ENCODE measurements at places on chromosomes 7 and 10.

- DNase-seq, result no peak
These were observed 52.7 kb downstream of the GDI2 start for GRCh38 chr10:5760515-5760914.

DNA sequence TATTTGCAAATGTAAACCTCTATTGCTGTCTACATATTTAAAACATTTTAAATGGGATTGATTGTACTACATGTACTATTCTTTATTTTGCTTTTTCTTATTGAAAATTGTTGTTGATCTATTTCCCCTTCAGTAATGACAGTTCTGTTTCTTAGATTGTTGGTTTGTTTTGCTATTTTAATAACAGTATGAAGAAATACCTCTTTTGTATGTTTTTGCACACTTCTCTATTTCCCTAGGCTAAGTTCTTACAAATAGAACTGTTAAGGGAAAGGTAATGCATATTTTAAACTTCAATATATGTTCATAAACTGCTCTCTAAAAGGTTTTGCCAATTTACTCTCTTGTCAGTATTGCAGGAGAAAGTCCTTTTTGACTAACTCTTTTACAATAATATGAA is 195.0 kb upstream of the PRPS1L1 start:
- no peak for DNase-seq

DNA sequence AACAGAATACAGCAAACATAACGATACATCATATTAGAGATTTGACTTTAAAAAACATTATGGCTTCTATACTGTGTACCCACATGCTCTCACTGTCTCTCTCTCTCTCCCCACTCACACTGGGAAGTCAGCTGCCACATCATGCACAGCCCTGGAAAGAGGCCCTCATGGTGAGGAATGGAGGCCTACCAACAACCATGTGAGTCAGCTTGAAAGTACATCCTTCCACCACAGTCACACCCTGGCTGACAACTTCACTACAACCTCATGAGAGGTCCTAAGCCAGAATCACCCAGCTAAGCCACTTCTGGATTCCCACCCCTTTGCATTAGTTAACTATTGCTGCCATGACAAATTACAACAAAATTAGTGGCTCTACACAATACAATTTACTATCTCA is 23.3 kb upstream of the GPR22 start:
- DNase-seq, result peak; percentile 1

DNA sequence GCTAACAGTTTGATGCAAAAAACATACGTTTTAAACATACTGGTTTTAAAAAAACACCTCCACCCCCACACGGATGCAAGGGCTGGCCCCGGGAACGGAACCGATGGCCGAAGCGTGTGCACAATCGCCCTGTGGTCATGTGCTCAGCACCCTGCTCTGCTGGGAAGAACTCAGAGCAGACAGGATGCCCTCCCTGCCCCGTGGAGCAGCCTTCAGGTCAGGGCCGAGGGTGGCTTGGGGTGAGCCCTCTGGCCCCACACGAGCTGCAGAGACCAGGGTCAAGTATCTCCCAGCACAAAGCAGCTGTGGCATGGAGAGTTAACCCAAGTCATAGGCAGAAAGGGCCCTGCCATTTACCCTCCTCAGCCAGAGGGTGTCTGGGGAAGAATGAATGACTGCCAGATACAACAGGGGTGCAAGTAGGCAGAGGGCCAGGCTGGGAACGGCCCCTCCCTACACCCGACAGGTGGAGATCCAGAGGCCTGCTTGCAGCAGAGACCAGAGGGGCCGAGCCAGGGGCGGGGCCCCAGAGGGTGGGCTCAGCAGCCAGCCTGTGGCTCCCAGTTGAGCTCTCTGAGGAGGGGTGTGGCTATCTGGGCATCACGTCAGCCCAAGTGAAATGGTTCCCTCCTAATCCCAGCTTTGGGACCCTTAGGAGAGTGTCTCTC is 56.8 kb downstream of the ZRANB1 start:
- no peak for DNase-seq

DNA sequence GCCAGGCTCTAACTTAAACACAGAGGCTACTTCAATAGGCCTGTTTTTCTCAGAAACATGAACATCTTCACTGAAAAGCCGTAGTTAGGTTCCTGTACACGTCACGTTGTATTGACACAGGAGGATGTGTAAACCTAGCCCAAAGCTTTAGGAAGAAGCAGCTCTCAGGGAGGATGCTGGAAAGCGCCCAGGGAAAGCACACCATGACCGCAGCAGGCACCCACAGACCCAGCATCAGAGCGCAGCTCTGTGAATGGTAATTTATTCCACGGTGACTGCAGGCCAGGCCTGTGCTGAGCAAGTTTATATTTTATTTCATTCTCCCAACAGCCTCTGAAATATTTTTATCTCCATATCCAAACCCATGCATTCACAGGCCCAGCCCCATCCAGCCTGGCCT is 51.1 kb downstream of the ASB13 start:
- DNase-seq, result no peak

GRCh38 chr7:132516042-132516840 is 60.0 kb downstream of the PLXNA4 start:
- DNase-seq, result no peak

DNA sequence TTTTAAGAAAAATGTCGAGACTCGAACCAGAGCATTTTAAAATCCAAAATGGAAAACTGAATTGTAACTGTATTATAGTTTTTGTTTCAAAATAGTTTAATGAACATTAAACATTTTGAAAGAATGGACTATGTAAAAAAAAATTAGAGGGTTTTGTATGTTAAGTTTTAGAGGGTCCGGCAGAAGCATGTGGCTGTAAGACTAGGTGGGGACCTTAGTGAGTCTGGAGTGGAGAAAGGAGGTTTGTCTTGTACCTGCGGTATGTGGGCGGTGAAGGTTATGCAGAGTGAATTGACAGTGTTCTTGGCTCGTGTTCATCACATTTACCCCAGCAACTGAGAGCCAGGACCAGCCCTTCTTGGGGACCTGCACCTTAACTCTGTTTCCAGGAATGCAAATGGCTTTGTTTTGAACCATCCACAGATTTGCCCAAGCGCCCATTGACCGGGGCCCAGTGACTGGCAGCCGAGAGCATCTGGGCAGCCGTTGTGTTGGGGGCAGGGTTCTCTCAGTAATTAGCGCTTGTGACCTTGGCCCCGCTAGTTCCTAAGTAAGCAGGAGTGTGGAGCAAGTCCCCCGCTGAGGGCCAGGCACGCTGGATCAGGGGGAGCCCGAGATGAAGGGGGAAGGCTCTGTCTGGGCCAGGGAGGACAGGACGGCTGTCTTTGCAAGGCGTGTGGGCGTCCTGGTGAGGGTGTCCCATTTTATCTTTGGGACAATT is 1.4 kb upstream of the KLF6 start:
- DNase-seq, result no peak

GRCh38 chr10:49081547-49082275 is 33.6 kb downstream of the VSTM4 start:
- DNase-seq, result no peak

DNA sequence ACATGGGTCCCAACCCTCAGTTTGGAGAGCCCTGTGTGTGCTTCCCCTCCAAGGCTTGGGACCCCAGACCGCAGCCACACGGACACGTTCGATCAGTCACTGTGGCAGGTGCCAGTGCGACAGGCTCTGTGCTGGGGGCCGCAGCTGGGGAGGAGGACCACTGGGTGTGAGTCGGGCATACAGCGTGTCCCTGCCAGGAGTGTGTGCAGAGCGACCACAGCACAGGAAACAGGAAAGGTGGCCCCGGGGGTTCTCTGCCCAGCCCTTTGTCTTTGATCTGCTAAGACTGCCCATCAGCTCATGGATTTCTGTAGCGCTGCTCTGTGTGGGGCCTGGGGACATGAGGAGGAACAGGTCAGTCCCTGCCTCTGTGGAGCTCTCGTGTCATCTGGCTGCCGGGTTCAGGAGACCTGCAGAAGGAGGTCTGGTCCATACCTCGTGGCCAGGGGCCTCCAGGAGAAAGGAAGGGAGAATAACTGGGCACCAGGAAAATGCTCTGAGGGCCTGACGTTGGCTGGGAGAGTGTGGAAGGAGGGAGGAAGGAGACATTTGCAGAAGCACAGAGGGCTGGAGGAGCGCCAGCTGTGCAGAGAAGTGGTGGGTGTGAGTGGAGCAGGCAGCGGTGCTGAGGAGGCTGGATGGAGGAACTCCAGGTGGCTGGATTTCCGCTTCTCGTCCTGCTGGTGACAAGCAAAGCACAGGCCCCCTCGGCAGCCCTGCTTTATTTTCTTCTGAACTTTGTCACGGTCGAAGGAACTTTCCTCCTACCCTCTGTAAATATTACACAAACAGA is 4.1 kb downstream of the NUDT1 start:
- DNase-seq, result no peak

DNA sequence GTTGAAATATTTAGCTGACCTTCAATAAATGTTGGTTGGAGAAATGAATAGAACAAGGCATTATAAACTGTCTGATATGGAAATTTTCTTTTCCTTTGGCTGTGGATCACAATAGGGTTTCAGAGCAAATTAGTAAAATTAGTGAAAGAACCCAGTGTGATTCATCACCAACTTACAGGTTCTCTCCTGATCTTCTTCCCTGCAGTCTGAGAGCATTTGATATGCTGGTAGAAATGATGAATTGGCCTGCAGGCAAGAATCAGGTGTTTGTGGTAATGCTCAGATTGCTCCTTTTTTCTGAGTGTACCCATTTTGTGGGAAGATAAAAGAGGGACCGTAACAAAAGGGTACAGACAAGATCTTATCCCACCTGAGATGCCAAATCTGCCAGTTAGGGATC is 51.9 kb downstream of the BTAF1 start:
- DNase-seq, result no peak

DNA sequence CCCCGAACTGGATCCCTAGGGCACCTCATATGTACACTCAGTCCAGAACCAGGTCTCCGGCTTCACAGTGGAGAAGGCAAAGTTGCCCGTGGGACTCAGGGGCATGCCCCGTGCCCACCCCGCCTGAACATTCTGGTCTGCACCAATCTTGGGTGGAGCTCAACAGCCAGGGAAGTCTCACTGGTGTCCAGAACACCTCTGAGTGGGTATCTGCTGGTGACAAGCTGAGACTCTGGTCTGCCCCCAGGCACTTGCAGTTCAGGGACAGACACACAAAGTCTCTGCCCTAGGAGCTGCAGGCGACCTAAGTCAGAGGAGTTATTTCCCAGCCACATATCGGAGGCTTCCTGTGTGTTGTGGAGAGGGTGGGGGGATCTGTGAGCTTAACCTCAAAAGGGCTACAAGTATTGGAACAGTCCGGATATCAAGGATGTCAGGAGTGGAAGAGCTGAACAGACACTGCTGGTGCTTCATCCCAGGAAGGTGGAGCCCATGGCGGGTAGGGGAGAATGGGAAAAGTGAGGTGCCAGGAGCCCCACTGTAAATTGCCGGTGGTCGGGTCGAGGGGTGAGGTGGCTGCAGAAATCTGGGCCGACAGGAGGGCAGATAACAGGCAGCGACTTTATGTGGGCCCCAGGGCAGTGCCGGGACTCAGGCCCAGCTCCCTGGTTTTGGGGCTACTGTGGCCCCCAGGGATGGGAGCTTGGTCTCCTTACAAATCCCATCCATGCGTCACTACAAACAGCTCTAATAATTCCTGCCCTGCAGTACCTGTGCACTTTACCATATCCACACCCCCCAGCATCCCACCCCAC is 8.6 kb upstream of the TLX1 start:
- no peak for DNase-seq

DNA sequence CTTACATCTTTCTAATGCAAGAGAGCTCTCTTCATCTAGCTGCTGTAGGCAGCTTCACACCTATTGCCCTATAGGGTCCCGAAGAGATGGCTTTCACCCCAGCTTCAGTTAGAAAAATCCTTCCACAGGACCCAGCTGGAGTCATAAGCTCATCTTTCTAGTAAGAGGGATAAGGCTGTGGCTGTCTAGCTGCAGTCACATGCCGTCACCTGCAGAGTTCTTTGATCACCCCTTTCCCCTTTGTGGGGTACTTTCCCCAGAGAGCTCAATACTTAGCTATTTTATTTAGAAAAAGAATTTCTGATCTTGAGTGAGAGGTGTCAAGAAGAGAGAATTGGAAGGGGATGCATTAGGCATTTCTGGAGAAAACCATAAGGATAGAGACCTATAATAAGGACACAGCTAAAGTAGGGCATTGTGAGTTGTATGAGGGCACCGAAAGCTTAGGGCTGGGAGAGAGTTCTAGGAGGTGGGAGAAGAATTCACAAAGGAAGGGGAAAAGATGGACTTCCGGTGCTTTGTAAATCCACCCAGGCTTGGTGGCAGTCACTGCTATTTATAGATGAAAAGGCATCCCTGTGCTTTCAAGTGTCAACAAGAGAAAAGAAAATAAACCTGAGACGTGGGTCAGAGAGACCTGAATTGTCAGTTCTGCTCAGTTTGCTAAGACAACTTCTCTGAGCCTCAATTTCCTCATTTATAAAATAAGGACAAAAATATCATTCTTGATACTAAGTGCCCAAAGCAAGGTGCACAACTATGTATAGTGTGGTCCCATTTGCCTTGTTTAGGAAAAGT is 11.1 kb upstream of the ST8SIA6 start:
- DNase-seq, result no peak

GRCh38 chr10:110413049-110413783 is 84.5 kb upstream of the DUSP5 start:
- DNase-seq, result no peak

DNA sequence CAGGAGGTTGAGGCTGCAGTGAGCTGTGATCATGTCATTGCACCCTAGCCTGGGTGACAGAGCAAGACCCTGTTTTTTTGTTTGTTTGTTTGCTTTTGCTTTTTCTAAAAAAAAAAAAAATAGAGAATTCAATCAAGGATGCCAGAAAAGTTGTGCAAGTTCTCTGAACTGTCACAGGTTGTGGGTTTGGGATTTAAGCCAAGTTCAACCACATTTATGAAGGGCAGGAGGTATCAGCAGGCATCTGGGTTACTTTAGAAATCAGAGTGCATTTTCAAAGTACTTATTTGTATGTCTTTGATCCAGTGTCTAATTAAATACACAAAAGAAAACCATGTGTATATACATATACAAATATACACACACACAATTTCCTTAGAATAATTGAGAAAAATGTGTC is 151.2 kb upstream of the MINDY3 start:
- DNase-seq, result no peak

- no peak for DNase-seq
These were observed 5.2 kb downstream of the PSMG3 start for GRCh38 chr7:1564603-1565022.

DNA sequence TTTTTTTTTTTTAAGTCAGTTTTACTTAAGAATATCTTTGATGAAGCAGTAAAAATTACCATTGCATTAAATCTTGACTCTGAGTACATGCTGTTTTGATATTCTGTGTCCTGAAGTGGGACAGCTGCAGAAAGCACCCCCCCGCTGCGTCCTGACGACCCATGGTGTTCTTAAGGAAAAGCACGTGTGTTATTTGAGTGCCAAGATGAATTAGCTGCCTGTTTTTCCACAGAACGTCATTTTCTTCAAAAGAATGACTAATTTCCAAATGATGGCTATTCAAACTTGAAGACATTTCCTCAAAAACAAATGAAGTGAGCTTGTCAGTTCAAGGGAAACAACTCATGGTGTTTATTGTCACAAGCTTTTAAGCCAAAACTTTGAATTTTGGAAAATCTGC is 45.9 kb downstream of the CREM start:
- no peak for DNase-seq

GRCh38 chr10:20648263-20648874 is 248.7 kb downstream of the NEBL start:
- no peak for DNase-seq

All from activated CD4-positive, alpha-beta T cell treated with anti-CD3 and anti-CD28 coated beads for 24 hours (primary cell).